Stimulated activated CD4-positive, alpha-beta T cell treated with anti-CD3 and anti-CD28 coated beads, Interleukin-1b, Interleukin-23, amount 100 ng/mL, for 4 hours (primary cell): ENCODE measurements at places on chromosomes 12 and 14.

DNA sequence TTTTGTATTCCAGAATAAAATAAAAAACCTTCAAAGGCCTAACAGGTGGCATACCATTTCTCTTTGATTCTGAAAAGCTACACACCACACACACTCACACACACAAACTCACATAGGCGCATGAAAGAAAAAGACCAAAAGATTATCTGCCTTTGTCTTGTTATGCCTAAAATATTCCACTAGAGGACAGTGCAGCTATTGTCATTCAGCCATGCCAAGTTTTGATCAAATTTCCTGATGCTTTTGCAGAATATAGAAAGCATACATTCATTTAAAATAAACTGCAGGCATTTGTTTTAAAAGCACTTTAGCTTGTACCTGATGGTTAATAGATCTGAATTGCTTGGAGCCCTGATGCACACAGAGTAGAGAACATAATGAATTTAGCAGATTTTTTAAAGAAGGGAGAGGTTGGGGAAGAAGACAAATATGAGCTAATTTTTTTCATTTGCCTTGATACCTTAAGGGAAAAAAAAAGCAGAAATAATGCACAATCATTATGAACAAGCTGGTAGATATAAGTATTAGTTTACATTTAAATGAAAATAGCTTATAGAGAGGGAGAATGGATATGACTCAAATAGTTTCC lies 1766.9 kb upstream of the SEL1L start:
- no peak for DNase-seq

GRCh38 chr14:81341781-81342180 lies 58.3 kb downstream of the STON2 start:
- no peak for DNase-seq

DNA sequence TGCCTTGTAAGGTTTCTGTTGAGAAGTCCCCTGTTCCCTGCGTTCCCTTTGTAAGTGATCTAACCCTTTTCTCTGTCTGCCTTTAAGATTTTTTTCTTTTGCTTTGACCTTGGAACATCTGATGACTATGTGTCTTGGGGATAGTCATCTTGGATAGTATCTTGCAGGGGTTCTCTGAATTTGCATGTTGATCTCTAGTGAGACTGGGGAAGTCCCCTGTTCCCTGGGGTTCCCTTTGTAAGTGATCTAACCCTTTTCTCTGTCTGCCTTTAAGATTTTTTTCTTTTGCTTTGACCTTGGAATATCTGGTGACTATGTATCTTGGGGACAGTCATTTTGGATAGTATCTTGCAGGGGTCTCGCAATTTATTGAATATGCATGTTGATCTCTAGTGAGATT lies 38.2 kb upstream of the TMX1 start:
- DNase-seq, result no peak

GRCh38 chr14:76256545-76256944 lies 104.8 kb downstream of the GPATCH2L start:
- no peak for DNase-seq
